ENCODE measurements at places on chromosomes 1 and 21.
A peak's percentile ranks its signal among the peaks of the same experiment; 100 is the strongest.

DNA sequence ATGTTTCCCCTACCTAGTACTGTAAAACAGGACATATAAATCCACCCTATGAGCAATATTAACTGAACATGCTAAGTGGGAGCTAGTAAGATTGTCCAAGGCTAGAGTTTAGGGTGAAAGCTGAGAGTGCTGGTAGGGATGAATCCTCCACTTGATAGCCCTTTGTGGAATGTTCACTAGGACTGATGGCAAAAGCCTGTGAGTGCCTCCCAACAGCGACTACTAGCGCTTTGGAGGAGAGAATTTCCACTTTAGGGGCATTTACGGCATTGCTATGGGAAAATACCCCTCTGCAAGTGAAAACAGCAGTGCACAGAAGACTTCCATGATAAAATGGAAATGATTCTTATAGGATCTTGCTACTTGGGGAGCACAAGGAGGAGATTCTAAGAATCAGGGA lies 35.9 kb downstream of the CFHR5 start:
- no peak for DNase-seq

DNA sequence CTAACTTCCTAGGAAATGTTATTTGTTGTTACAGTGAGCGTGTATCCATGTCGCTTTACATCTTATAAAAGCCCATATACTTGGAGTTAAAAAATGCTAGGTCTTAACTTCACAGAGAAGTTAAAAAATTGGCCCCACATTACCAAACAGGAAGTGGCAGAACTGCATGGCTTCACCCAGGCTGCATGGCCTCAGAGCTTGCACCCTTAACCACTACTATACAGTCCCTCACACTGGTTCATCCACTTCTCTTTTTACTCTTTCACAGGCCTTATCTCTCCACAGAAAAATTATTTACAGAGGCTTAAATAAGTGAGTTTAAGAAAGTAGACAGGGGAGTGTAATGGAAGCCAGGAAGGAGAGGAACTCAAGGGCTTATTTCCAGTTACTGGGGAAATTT lies 402.5 kb downstream of the HHAT start:
- DNase-seq, result no peak

- DNase-seq, result no peak
Observed at GRCh38 chr21:43575473-43575844, 83.8 kb downstream of the HSF2BP start.

- peak; percentile 3 for DNase-seq
Observed at GRCh38 chr1:64470665-64471217, 812 bp downstream of the CACHD1 start.

DNA sequence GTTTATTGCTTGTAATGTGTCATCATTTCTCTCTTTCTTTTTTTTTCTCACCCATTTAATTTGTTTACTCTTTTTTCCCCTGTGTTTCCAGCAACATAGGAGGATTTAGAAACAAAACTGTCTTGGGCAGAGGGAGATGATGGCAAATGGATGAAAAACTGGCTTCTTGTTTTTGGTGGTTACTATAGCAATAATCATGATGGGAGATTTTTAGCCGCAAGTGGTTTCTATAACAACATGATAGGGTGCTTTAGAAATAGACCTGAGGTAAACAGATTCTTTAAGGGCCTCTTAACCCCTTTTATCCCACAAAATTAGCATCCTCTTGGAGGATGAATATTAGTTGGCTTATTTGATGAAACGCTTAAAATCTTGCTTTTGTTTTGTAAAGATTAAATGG lies 51.6 kb downstream of the CRB1 start:
- no peak for DNase-seq

DNA sequence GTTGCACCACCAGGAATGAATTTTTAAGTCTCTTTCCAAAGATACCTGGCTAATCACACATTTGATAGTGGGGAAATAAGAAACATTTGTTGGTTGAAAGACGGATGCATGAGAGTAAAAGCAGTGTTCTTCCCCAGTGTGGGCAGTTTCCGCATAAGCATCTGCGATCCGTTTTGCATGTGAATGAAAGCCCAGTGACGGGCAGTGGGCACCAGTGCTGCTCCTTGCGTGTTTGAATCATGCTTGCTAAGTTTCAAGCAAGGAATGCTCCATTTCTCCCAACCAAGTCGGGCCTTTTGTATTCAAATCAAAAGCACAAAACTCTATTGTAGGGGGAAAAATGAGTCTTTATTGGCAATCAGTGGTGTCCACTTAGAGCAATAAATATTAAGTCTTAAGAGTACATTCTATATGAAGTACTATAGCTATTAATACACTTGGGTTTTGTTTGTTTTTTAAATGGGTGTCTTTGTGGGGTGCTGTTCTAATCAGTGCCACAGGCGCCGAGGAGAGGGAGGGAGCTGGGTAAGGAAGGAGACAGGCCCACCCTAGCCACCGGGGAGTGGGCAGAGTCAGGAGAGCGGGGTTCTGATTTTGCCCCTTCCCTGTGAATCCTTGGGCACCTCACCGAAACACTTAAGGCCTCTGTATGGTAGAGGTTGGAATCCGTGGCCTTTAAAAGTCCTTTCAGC lies 750 bp upstream of the PTGFRN start:
- DNase-seq, result no peak

GRCh38 chr21:40765811-40766210 lies 81.1 kb downstream of the DSCAM start:
- DNase-seq, result no peak

GRCh38 chr1:167197236-167197635 lies 23.4 kb upstream of the POU2F1 start:
- DNase-seq, result no peak

DNA sequence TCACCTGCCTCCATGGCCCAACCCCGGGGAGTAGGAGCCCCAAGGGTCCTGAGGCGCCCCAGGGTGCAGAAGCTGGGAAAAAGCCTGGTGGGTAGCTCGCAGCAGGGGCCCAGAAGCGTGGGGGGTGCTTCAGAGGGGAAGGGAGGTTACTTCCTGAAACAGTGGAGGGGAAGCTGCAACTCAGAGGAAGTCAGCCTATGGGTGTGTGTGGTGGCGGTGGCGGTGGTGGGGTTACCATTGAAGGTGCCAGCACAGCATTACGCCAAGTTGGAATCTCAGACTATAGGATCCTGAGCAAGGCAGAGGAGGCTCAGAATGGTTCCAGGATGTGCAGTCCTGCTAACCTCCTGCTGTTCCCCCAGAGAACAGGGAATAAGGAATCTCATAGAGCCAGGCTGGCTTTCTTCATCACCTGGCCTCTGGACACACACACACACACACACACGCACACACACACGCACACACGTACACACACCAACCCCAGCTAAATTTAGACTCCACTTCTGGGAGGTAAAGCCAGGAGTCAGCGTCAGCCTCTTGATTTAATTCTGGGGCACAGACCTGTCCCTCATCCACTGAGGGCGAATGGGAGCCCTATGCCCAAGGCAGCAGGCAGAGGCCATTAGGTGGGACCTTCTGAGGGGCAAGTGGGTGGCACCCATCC lies 1.3 kb downstream of the DENND4B start:
- DNase-seq, result no peak

- no peak for DNase-seq
Observed at GRCh38 chr1:10432910-10433700, 2.9 kb downstream of the CENPS start.

DNA sequence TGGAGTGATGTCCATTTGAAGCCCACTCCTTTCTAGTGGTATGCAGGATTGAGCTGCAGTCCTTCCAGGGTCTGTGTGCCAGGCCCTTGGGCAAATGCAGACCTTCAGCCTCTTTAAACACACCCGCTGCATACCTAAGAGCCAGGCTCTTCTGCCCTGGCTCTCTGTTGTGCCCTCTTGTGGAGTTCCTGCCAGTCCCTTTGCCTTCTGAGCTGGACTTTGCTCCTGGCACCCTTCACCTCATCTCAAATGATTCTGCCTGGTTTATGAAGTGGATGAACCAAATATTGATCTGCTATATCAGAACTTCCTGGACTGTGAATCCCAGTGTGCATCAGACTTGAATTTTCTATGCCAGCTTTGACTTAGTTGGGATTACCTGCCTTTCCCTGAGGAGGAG lies 158.8 kb downstream of the URB2 start:
- no peak for DNase-seq

GRCh38 chr1:97726386-97726785 lies 194.4 kb downstream of the DPYD start:
- no peak for DNase-seq

- no peak for DNase-seq
Observed at GRCh38 chr1:66276218-66276617, 257.7 kb upstream of the SGIP1 start.

DNA sequence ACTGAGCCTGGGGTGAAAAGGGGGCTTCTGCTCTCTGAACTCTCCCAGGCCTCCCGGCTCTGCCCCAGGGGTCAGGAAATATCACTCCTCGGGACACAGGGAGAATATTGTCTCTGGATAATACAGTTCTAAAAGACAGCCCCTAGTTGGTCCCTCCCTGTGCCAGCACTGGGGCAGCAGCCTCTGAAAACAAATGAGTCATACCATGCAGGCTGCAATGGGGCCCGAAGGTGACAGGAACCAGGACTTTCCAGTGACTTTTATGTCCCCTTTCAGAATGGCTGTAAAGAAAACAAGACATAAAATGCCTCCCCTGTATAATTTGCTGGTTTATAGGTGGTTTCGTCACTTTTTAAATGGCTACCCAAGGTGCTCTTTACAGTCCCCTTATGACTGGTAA lies 360.0 kb downstream of the NPHP4 start:
- no peak for DNase-seq

DNA sequence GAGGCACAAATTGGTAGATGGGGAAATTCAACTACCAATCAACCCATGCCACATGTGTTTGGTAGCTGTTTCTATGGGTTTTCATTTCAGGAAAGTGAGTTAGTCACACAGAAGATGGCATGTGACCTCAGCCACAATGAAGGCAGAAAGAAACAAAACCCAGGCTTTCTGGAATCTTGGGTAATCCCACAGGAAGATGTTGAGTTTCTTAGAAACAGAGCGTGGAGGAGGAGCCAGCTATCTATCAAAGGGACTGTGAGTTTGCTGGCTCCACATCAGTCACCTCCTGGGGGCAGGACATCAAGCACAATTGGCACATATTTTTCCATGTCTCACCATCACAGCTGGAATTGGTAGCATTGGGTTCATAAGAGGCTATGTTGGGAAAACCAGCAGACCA lies 188.9 kb upstream of the PLXNA2 start:
- no peak for DNase-seq

DNA sequence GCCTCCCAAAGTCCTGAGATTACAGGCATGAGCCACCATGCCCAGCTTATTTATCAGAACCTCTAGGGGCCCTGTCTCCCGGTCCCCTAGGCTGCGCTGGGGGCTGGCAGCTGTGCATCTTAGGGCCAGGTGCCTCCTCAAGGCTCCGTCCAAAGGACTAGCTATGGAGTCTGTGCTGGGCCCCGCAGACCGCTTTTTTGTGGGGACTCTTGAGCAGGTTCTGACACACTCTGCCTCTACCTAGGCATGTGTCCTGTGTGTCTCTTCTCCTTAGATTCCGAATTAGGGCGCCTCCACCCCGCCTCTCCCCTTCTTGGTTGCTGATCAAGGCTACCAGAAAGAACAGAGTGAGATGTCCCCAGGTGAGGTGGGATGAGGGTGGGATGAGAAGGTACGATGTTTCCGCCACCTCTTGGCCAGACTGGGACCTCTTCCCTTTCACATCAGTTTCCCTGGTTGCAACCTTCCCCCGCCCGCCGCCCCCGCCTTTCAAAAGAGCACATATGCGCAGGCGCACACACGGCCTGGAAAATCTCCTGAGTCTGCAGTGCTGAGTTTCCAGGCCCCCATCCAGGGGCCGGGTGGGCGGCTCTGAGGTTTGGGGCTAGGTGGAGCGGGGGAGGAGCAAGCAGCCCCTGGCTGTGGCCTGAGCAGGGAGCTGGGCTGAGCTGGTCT lies 5.0 kb upstream of the PTPN7 start:
- no peak for DNase-seq

DNA sequence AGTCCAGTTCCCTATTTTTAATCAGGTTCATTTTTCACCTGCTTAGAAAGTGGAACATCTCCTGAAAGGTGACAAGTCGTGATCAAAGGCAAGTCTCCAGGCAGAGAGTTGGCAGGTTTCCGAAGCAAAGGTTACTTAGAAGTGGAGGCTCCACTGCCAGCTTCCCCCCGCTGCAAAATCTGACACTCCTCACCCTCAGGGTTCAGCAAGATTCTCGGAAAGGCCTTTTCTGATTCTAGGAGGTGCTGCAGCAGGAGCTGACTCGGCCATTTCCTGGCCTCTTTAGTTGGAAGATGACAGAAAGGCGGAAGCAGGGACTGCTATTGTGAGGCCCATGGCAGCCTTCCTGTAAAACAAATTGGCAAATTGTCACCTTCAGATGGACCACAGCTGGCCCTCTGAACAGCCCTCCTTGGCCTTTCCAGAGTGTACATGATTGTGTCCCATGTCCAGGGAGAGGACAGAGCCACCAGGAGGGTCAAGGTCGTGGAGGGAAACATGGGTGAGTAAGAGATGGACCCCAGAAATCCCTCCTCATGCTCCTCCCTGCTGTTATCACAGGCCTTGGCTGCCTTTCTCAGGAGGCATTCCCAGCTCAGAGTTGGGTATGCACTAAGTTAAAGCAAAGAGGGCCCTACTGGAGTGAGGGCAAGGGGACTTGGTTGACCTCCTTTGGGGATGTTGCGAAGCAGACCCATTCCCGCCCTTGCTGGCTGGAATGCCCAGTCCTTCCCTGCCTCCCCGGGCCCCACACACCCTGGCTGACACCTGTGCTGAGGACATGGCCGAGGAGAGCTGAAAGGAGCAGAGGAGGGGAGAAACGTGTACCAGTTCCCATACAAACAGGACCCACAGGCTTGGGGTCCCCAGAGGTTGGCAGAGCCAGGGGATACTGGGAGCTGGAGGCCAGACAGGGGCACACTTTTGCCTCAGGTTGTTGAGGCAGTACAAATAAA lies 115.5 kb upstream of the IRF2BP2 start:
- DNase-seq, result no peak

GRCh38 chr21:35217504-35218060 lies 168.5 kb upstream of the RUNX1 start:
- no peak for DNase-seq

DNA sequence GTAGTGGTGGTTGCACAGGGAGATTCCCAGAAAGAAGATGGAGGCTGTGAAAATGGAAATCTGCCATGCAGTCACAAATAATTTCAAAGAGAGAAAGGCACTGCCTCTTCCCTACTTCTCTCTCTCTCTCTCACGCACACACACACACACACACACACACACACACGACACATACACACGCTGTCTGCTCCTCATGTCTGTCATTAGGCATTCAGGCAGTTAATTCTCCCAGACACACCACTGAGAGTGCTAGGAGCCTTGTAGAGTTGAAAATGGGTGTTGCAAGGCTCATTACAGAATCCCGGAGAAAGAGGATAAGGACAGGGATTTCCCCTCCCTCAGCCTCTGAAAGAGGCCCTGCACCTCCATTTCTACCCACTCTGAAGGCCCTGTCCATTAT lies 47.8 kb upstream of the LRRN2 start:
- DNase-seq, result no peak
